ENCODE measurements at places on chromosomes 3 and 15.

GRCh38 chr3:172135820-172136219 is 96.4 kb downstream of the FNDC3B start:
- no peak for DNase-seq

DNA sequence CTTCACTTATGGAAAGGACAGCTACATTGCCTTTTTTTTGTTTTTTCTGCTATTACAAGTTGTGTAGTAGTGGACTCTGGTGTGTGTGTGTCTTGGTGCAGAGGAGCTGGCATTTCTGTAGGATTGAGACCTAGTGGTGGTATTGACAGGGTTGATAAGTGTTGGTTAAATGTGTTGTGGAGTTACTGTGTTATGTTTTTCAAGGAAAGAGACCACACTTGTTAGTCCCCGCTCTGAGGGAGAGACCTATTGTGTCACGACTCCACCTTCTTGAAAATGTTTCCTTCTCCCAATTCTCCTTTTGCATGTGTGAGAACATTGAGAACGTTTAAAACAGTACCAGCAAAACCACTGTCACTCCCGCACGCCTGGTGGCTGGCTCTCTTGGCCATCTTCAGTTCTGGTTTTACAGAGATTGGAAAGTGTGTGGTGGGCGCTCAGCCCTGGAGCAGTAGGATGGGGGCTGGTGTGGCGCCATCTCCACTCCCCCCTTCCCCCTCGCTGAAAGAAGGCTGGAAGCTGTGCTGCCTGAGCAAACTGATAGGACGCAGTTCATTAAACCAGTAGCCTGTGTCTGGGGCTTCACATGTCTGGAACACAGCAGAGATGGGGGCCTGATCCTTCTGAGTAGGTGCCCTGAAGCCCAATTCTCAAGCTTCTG is 5.5 kb downstream of the KLF13 start:
- no peak for DNase-seq

DNA sequence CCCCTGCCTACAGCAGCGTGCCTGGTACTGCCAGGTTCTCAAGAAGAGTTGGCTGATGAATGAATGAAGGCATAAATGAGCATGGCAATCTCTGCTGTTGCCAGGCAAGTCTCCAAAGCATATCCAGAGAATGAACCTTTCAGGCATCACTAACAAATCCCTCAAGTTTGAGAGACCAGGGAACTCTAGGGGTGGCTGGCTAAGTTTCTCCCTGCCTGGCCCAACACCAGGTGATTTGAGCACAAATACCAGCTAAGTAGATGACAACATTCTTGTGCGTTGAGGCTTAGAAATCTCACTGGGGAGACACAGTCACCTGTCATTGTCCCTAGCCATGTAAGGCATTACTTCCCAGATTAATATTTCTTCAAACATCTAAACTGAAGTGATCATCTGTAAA is 81.4 kb upstream of the PTX3 start:
- DNase-seq, result no peak

DNA sequence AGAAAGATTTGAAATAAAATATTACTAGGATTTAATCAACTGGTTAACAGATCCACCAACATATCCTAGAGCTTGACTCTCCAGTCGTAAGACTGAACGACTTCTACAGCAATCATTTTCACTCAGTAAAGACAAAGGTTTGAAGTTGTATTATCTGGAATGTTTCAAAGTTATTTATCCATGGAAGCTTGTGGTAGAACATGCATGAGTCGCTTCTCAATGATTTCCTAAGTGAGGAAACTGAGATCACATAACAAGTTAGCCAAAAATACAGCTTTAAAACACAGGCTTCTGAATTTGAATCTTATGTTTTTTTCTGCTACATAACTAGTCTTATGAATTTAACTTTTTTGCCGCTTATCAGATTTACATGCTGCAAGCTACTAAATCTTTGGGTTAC is 241.8 kb downstream of the FOXP1 start:
- DNase-seq, result no peak

- DNase-seq, result no peak
These were observed 17.5 kb upstream of the RAD18 start for GRCh38 chr3:8980756-8981257.

DNA sequence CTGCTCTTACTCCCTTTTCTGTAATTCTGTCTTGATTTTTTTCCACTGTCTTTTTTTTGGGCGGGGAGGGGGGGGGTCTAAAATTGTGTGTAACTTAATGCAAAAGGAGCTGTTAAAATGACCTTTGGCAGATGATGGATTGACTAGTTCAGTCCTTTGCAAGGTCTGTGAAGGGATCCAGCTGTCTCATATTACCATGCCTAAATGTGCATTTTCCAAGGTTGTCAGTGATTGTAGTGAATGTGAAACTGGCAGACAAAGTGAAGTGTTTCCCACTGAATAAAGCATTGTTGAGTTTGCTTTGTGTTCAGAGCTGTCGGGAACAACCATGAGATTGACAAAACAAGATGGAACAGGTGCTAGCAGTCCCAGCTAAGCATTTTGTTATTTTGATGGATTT is 110.1 kb upstream of the SKOR1 start:
- no peak for DNase-seq

DNA sequence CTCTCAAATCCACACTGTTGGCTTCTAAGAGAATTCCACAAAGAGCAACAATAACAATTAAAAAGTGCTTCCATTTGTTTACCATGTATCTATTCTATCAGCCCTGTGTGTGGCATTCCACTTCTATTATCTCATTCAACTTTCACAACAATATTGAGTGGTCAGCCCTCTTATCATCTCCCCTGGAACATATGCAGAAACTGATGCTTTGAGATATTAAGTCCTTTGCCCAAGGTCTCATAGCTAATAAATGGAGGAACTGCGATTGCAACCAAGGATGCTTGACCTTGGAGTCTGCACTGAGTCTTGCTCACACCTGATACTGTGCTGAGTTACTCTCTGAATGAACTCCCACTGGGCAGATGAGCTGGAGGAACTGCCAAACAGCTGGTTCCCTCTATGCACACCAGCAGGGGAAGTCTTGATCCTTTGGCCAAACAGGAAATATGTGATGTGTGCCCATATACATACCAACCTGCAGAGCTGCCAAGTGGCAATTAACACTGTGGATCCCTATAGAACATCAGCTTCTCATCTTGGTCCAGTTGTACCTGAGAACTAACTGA is 144.7 kb upstream of the WNT5A start:
- DNase-seq, result no peak

DNA sequence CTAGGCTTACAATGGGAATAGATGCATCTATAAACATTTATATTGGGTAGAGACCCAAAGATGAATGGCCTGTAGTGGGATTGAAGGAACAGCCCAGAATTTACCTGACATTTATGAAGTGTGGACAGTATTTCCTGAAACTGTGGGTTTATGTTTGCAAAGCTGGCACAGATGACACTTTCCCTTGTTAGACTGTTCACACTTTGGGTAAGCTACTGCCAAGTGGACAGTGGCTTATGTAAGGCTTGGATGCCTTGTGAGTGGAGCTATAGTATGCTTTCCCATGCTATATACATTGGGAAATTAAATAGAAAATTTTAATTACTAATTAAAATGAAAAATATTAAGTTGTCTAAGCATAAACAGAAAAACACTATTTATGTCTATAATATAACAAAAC is 48.5 kb downstream of the STARD9 start:
- DNase-seq, result no peak

- no peak for DNase-seq
These were observed 89.5 kb downstream of the ITPR1 start for GRCh38 chr3:4582624-4583023.

- DNase-seq, result no peak
These were observed 3.8 kb downstream of the HEG1 start for GRCh38 chr3:125051715-125052581.

GRCh38 chr3:47989981-47990440 is 26.2 kb downstream of the MAP4 start:
- DNase-seq, result peak; percentile 57

- no peak for DNase-seq
These were observed 379.1 kb upstream of the PROK2 start for GRCh38 chr3:72163809-72164634.

- DNase-seq, result no peak
These were observed 11.9 kb downstream of the ABI3BP start for GRCh38 chr3:100981164-100981911.

- DNase-seq, result no peak
These were observed 114.6 kb upstream of the FLNB start for GRCh38 chr3:57893668-57894067.

DNA sequence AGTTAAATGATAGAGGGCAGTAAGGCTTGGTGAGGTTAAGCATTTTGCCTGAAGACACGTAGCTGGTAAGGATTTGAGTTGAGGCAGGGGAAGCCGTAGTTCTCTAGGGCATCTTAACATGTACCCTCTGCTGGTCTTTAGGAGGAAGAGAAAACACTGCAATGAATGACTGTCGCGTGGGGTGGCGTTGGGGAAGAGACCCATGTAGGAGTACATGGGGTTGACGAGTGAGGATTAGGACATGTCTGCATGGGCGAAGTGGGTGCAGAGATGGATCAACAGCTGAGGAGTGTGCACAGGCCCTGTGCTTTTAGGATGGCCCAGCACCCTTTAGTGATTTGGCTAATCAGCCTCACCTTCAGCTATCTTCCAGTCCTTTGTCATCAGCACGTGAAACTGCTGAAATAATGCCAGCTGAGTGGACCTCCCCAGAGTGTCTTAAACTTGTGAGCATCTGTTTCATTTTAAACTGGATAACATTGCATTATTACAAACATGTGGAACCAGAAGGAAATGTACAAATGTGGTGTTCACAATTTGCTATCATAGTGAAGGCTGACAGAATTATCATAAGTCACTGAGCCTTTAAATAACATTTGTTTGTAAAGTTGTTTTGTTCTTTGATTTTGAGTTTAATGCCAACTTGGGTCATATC is 15.3 kb downstream of the P2RY14 start:
- DNase-seq, result no peak

- peak; percentile 18 for DNase-seq
These were observed 24.6 kb downstream of the RUBCN start for GRCh38 chr3:197711973-197712707.

GRCh38 chr3:49812916-49813496 is 747 bp downstream of the UBA7 start:
- no peak for DNase-seq

- no peak for DNase-seq
These were observed 63.8 kb downstream of the CHSY1 start for GRCh38 chr15:101187820-101188636.

DNA sequence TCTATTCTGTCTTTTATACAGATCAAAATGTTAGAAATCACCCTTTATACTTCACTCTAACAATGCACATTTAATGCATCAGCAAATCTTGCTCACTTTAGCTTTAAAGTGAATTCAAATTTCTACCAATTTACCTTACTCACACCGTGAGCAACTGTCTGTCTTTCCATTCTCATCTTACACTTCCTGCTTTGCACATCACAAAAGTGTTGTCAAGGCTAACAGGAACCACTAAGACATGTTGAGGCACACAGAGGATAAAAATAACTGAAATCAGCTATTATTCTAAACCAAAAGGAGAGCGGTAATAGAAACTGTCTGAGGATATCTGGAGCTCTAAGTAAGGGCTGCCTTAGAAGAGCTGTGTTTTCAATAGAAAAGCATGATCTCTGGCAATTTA is 519.9 kb downstream of the ZBBX start:
- DNase-seq, result no peak

- DNase-seq, result no peak
These were observed 5.5 kb downstream of the TAGLN3 start for GRCh38 chr3:112004187-112004586.

DNA sequence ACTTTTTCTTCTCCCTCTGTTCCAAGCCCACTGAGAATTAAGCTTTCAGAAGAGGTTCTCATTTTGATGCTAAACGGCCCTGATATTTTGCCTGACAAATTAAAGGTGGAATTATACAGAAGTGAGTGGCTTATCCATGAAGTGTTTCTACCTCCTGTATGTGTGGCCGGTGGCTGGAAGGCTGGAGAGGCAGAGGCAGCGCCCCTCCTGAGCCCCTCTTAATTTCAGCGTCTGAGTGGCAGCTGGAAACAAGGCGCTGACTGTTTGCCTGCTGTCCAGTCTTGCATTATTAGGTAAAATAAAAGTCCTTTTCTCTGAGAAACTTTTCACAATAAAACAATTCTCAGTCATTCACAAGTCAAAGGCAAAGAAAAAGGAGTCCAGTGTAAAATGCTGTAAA is 685.7 kb downstream of the MCTP2 start:
- DNase-seq, result no peak

GRCh38 chr3:152243301-152243711 is 25.4 kb upstream of the MBNL1 start:
- no peak for DNase-seq

GRCh38 chr3:161372321-161373260 is 1.3 kb upstream of the SPTSSB start:
- no peak for DNase-seq

DNA sequence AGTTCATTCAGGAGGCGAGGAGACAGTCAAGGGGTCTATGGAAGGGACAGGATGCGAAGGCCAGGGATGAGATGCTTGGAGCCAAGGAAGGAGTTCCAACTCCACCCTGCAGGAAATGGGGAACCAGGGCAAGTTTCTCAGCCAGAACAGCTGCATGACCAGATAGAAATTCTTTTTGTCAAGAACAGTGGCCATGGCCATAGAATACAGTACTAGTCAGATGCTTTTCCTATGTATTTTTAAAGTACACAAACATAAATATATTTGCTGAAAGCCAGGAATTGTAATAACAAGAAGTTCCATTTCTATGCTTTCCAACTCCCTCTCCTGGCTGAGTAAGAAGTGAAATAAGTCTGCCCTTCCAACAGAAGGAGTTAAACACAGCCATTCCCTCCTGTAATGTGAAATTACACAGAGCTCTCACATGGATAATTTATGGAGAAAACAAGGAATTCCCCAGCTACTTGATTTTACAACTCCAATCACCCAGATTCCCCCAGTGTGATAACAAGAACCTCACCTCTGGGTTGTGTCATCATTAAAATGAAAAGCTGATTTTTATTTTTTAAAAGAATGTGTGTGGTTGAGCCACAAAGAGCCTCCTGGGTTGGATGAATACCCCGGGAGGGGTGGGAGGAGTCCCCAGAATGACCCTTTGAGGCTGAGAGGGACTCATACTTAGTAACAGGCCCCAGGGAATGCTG is 124.6 kb upstream of the ARHGEF3 start:
- no peak for DNase-seq

DNA sequence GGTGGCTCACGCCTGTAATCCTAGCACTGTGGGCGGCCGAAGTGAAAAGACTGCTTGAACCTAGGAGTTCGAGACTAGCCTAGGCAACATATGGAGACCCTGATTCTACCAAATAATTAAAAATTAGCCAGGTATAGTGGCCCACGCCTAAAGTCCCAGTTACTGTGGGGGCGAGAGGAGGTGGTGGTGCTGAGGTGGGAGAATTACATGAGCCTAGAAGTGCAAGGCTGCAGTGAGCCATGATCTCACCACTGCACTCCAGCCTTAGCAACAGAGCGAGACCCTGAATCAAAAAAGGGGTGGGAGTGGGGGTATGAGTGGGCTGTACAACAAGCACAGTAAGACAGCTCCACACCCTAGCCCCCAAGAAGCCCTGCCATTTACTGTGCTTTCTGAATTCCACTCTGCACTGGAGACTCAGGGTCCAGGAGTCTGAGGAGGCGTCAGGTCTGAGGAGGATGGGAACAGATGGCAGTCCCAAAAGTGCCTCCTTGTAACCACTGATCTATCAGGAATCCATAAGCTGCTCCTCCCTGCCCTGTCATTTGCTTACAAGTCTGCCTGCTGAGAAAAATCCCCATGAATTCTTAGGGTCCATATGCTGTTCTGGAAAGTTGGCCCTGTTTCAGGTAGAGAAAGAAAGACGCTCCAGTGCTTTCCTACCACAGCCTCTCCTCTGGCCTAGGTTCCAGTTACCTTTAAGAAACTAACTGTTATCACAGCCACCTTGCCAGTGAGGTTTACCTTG is 171.1 kb downstream of the MAGI1 start:
- DNase-seq, result no peak
